Fibroblast of skin of right quadriceps (primary cell): ENCODE measurements at places on chromosomes 13 and 19.

- no peak for DNase-seq
Measured at GRCh38 chr19:5489551-5489950, 34.3 kb downstream of the ZNRF4 start.

- DNase-seq: no peak
Measured at GRCh38 chr19:7668842-7669241, at the start of gene RETN. TSS of gene RETN (plus strand) at chr19:7669049. CDS start at chr19:7669327, 278 bp downstream.

- DNase-seq: no peak
Measured at GRCh38 chr13:113305208-113305607, 8.2 kb downstream of the LAMP1 start.

GRCh38 chr13:111241006-111241755 is 79.3 kb upstream of the TEX29 start:
- no peak for DNase-seq

- no peak for DNase-seq
Measured at GRCh38 chr19:48614436-48615230, at the start of gene FAM83E. TSS of gene FAM83E (minus strand) at chr19:48615076. CDS start at chr19:48613372, 1,704 bp downstream.

- DNase-seq: no peak
Measured at GRCh38 chr13:106234636-106235035, 300.8 kb downstream of the EFNB2 start.

DNA sequence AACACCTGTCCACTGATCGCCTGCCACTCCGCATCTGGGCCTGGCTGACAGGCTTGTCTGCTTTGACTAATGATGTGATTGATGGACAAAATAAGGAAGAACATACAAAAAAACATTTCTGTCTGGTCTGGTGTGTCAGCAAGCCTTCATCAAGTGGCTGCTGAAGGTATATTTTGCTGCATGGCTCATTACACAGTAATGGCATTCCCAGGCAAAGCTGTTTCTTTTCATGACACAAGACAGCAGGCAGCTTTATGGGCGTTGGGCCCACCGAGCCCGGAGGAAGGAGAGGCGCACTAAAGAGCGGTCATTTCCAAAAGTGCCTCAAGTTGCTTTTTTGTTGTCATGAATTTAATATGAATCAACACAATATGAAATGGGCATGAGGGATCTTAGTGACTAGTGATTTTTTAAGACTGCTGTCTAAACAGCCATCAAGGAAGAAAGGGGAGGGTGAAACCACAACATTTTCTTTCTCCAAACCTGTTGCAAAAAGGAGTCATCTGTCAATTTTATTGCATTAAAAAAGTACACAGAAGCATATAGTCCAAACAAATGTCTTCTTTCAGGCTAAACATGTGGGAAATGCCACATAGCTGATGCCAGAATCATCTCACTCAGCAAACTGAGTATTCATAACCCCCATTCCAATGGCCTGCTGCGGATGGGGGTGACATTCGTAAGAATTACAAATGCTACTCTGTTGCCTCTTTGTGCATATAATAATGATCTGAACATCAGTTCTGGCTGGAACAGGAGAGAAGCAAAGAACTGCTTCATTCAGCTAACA is 476.6 kb downstream of the ZNF536 start:
- peak; percentile 2 for DNase-seq

- DNase-seq: no peak
Measured at GRCh38 chr13:110578363-110578762, 16.8 kb upstream of the RAB20 start.

- peak; percentile 65 for DNase-seq
Measured at GRCh38 chr13:36275190-36276002, 22.2 kb downstream of the CCDC169 start.

DNA sequence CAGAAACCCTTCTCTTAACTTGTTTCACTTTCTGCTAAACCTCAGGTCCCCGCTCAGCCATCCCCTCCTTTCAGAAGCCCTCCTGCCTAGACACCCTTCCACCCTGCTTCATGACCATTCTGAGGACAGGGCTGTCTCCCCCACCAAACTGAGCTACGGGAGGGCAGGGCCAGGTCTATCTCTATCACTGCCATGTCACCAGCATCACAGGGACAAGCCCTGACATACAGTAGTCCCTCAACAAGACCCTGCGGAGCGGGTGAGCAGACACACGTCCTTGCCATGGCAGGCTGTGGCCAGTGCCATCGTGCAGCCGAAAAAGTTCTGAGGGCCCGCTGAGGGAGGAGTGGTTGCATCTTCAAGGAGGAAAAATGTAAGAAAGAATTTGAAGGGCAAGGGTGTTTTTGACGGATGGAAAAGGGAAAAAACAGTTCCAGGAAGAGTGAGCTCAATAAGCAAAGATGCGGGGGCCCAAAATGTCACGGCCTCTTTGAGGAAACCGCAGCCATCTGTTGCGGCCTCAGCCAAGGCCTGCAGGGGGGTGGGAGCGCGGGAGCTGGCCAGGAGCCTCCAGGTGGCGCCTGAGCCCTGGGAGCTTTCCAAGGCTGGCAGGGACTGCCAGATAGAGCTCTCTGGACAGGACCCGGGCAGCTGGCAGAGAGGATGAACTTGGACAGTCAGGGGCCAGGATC is 8.1 kb downstream of the PTGIR start:
- peak; percentile 62 for DNase-seq

GRCh38 chr13:40644838-40645604 is 21.4 kb downstream of the FOXO1 start:
- no peak for DNase-seq

DNA sequence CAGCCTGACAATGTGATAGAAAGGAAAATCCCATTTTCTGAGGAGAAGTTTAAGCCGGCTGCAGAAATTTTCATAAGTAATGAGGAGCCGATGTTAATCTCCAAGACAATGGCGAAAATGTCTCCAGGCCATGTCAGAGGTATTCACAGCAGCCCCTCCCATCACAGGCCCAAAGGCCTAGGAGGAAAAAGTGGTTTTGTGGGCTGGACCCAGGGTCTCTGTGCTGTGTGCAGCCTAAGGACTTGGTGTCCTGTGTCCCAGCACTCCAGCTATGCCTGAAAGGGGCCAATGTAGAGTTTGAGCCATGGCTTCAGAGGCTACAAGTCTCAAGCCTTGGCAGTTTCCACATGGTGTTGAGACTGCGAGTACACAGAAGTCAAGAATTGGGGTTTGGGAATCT is 32.9 kb upstream of the GPC6 start:
- DNase-seq: no peak

DNA sequence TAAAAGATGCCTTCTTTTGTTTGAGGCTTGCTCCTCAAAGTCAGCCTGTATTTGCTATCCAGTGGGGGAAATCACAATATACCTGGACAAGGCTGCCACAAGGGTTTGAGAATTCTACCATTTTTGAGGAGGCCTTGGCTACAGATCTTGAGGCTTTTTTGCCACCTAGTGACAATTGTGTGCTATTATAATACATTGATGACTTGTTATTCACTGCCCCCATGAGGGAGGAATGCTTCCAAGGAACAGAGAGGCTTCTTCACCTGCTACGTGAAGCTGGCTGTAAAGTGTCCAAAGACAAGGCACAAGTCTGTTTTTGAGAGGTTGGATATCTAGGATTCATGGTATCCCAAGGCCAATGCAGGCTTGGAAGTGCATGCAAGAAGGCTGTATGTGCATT is 72.5 kb downstream of the ZNF708 start:
- no peak for DNase-seq

GRCh38 chr13:47119575-47120235 is 222.9 kb upstream of the HTR2A start:
- DNase-seq: peak; percentile 57

GRCh38 chr19:54373781-54374631 is 9.3 kb upstream of the LAIR1 start:
- DNase-seq: no peak

- no peak for DNase-seq
Measured at GRCh38 chr19:10968527-10969135, 7.8 kb downstream of the SMARCA4 start.

DNA sequence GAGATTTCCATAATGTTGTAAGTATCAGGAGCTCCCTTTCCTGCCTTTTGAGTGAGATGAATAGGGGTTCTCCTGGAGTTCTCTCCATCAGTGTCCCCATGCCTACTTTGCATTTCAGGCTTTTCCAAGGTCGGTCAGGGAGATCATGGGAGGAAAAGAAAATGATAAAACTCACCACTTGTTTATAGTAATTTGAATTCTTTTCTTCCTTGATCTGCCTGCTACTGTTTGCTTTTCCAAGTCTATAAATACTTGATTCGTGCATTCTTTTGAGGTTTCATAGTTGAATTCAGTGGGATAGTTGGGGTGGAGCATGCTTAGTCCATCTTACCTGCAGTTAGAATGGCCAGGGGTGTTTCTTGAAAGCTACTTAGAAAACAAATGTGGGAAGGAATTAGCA is 51.5 kb downstream of the PCCA start:
- DNase-seq: no peak

DNA sequence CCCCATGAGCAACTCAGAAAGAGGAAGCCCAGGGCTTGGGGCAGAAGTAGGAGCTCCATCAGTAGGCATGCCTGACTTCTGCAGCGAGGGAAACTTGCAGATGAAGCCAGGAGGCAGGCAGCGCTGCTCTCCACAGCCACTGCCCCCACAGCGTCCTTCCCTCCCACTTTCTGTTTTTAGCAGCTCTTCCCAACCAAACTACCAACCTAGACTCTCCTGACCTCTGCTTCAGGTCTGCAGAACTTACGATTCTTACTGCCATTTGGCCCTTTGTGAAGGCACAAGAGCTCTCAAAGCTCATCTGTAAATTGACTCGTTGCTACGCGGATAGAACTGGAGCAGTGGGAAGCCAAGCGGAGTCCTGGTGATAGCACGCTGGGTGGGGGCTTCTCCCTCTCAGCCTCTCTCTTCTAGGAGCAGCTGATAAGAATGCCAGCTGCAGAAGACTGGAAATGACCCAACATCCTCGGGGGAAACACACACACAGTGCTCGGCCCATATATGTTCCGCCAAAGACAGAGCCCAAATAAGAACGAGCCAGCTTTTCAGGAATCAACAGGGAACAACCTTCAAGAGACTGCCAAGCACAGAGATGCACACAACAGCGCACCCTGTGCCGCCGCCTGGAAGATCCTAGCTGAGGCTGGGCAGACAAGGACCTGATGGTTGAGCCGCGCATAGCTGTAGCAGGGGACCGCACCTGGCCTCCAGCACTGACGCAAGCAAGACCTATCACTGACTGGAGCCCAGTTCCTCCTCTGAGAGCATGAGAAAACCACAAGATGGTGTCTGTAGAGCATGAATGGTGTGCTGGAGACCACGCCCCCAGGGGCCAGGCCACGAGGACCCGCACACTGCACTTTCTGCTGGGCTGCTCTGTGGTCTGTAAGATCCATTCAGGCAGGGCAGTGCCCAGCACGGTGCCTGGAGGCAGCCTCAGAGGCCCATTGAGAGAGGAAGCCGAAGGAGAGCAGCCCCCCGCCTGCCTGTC is 15.9 kb upstream of the SLC35E1 start:
- no peak for DNase-seq

GRCh38 chr13:29411481-29411880 is 184.0 kb downstream of the SLC7A1 start:
- DNase-seq: peak; percentile 80

GRCh38 chr19:6073858-6074708 is 36.2 kb downstream of the RFX2 start:
- DNase-seq: no peak

DNA sequence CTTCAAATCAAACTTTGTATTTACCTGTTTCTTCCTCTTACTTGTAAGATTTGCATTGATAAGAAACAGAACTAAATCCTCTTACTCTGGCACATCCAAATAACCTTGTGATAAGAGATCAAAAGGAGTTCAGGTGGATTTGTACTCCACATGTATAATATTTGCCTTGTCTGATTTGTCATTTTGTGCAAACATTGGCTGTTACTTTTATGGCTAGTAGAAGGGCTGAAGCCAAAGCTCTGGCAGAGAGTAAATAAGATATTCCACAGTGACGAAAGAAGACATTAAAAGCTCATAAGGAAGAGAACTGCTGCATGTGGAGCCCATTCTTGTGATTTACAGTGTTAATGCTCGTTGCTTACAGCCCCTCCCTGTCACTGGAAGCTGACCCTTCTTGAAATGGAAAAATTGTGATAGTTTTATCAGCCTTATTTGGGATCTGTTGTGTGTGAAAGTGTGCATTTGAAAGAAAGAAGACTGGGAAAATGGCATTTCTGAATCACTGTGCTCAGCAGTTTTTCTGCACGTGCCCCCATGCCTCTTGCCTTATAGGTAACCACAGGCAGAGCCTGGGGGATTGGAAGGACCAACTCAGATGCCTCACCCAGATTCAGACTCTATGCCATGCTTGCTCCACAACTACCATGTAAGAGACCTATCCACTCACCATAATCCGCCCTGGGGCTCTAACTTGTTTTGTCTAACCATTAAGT is 68.2 kb downstream of the OXGR1 start:
- DNase-seq: no peak

GRCh38 chr13:39105110-39105509 is 66.9 kb downstream of the NHLRC3 start:
- DNase-seq: no peak

GRCh38 chr13:80224468-80224867 is 116.5 kb downstream of the SPRY2 start:
- DNase-seq: peak; percentile 20

DNA sequence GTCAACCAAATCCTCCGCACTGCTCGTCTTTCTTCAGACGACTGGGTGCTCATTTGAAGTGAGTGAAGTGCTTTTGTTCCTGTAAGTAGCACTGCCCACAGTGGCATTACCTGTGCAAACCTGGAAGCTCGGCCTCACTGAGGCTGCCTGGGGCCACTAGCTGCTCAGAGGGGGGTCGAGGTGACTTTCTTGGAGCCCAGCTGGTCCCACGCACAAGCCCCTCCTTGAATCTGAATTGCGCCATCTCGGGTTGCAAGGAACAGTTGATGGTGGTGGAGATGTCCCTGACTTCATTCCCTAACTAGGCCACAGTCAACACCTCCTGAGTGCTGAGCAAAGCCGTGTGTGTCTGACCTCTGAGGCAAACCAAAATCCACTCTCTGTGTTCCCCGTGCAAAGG is 79.3 kb upstream of the GPR183 start:
- DNase-seq: no peak

GRCh38 chr19:34998777-34999497 is 1.2 kb upstream of the GRAMD1A start:
- DNase-seq: no peak

DNA sequence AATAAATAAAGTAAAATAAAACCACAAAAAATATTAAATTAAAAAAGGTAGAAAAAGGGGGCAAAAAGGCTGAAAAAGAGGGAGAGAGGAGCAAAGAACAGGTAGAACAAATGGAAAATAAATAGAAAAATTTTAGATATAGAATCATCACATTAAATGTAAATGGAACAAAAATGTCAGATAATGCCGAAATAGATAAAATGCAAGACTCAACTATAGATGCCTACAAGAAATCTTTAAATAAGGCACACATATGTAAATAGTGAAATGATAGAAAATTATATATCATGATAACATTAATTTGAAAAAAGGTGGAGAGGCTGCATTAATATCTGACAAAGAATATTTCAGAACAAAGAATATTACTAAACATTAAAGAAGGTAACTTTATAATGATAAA is 477.1 kb upstream of the SPRY2 start:
- no peak for DNase-seq

- peak; percentile 56 for DNase-seq
Measured at GRCh38 chr19:17499648-17500446, 11.6 kb upstream of the PGLS start.

GRCh38 chr13:53254500-53254899 is 225.9 kb downstream of the OLFM4 start:
- DNase-seq: no peak

GRCh38 chr13:113164492-113164891 is 6.0 kb downstream of the PROZ start:
- DNase-seq: no peak
